ENCODE measurements at places on chromosomes 4 and X.

DNA sequence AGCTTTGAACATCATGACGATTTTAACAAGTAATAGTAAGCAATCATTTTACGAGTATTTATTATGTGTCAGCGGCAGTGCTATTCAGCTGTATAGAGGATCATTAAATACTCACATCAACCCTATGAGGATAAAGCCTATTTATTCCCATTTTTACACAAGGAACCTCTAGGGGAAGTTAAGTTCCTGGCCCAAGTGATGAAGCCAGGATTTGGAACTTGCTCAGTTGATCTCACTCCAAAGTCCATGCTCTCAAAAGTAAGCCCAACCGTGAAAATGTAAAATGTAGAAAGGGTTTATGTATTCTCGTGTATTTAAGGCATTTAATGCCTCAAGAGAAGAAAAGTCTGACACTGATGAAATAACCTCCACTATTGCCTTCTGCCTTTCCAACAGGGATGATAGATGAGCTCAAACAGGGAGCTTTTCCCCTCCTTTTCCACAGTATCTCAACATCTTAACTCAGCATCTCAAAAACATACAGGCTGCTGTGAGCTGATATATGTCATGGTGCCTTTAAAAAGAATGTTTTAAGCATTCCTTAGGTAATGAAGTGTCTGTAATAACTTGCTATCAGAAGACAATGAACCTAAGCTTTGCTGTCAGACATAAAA lies 35.0 kb upstream of the PLA2G12A start:
- no peak for DNase-seq

DNA sequence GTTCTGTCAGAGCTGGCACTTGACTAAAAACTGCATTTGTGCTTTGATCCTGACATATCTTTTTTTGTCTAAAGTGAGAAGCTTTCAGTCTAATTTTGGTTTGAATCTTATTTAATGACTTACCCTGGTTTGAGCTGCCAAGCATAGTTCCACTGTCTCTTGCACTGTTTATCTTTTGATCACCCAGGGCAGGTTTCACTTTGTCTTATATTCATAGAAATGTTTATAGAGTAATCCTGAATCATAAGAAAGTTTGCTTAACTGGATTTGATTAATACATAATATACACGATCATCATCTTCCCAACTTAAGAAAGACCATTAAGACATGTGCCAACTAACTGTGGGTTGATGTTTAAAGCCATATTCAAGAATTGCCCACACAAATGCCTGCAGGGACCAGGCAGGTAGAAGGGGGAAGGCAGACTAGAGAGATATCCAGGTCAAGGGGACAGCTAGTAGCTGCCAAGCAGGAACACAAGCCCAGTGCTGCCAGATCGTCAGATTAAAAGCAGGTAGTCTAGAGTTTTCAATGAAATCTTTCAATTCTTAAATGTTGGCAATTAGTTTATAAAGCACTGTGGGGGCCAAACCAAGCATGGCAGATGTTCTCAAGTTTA lies 1.9 kb downstream of the GK start:
- DNase-seq = no peak

DNA sequence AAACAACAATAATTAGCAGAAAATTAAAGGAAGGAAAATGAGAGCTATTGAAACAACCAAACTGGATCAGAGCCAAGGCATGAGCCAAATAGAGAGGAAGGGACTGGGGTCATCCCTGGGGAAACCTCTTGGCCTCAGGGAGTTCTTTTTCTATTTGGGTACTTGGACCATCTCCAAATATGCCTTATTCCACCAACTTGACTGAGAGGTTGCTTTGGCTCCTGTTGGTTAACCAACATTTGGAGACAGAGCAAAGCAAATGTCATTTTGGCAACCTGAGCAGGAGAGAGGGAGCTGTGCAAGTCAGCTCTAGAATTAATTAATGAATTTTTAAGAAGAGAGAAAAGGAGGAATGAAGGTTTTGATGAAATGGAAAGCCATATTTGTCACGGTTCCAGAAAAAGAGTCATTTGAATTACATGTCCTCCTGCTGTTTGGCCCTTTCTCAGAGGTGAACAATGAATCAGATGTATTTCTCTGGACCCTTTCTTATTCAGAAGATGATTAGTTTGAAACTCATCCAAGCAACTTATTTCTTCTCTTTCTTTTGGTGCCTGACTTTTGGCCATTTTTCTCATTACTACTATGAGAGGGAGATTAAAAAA lies 119.1 kb downstream of the CNKSR2 start:
- DNase-seq = no peak

DNA sequence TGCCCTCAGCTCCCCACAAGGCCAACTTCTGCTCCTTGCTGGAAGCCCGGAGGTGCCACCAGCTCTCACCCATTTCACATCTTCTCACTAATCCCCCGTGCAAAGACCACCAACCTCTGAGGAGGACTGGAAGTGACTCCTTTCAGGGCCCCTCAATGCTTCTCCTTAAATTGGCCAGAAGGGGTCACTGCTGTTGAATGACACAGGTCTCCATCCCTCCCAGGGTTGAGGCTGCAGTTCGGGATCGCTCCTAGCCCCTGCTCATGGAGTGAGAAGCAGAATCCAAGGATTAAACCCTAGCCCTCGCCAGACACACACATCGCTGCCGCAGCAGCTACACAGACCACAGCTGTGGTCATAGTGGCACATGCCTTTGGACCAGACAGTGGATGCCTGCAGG lies 279.5 kb upstream of the TAPT1 start:
- DNase-seq = no peak

- no peak for DNase-seq
Measured at GRCh38 chr4:153223427-153223801, 19.2 kb downstream of the TRIM2 start.
